Activated naive CD4-positive, alpha-beta T cell treated with anti-CD3 and anti-CD28 coated beads for 36 hours (primary cell): ENCODE measurements at places on chromosomes 1 and 21. TPM values are rescaled to one million over a fixed set of nuclear protein-coding genes. Genes with fewer than 3 reads are reported as not detected.

Gene MCOLN3
- 0.30 TPM for total RNA-seq

Gene OPRD1
- total RNA-seq = not detected

Gene MROH9
- total RNA-seq = not detected

Gene CAMSAP2
- total RNA-seq = 3.9 TPM

Gene PHLDA3
- 19.5 TPM for total RNA-seq

Gene TMEM9
- 20.5 TPM for total RNA-seq

Gene MNDA
- not detected for total RNA-seq

Gene KCNT2
- total RNA-seq = not detected

Gene TCHH
- not detected for total RNA-seq

Gene SELL
- total RNA-seq = 362 TPM

Gene AMY1C
- not detected for total RNA-seq

Gene LCE1C
- not detected for total RNA-seq

DNA sequence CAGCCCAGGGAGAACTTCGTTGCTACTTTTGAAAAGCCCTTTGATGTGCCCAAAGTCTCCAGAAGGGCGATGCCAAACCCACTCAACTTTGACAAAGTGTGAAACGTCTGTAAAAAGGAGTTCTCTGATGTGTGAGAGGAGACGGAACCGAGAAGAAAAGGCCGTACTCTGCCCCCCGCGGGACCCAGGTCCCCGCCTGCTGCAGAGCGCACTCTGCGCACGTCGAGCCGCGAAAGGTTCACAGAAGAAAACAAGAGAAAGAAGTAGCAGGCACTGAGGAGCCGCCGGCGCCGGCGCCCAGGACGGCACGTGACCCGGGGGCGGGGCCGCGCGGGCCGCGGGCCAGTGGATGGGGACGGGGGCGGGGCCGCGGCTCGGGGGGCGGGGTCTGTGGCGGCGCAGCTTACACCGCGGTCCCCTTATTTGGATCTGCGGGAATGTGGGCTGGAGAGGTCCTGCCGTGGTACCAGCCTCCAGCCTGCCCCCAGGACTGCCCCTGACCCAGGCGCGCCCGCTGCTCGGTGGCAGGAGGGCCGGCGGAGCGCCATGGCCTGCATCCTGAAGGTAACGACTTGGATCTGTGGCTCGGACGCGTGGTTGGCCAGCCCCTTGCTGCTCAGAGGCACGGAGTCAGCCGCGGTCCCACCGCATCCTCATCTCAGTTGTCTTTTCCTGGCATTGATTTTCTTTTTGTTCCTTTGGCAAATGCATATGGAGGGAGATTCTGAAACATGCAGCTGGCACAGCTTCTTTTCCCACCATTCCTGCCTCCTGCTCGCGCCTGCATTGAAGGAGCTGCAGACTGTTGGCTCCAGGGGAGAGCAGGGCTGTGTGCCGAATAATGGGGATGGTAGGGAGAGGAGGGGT, at the start of gene ST6GALNAC3:
Gene ST6GALNAC3 (plus strand): TSS at position 426 of the 867 bp plus-strand sequence.
- H3K27me3 ChIP-seq = no peaks in the 10 kb centered on the region
- DNase-seq = peak; percentile 78
- no peak within 1 kb of the TSS for H3K27ac ChIP-seq
- H3K4me3 ChIP-seq = peak within 1 kb of the TSS; percentile 83
- H3K4me1 ChIP-seq = peaks cover 25% of the 10 kb centered on the region

- H3K4me3 ChIP-seq = no peak overlapping the region
- H3K27ac ChIP-seq = no peak overlapping the region
- DNase-seq = peak; percentile 33
- no peaks in the 10 kb centered on the region for H3K27me3 ChIP-seq
These were observed 836 bp upstream of the PRCC start for GRCh38 chr1:156766298-156767100.

- no peaks in the 10 kb centered on the region for H3K36me3 ChIP-seq
- H3K27ac ChIP-seq = no peak overlapping the region
- no peaks in the 10 kb centered on the region for H3K4me1 ChIP-seq
- no peak overlapping the region for H3K4me3 ChIP-seq
- H3K27me3 ChIP-seq = no peaks in the 10 kb centered on the region
- DNase-seq = no peak
These were observed 442.4 kb downstream of the LTN1 start for GRCh38 chr21:28550057-28550825.

DNA sequence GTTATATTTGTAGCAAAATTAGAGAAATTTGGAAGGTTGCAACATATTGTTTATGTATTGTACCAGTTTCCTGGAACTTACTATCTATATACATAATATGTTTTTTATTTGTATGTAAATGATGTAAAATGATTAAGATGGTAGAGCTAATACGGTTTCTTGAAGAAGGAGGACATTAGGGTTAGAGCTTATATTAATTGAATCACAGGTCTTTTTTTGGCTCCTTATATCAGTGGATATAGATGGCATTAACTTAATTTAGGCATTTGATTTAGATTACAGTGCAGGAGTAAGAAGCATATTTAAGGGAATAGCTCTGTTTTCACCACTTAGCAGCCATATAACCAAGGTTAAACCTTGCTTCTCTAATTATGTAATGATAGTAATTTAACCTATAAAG, 357.7 kb downstream of the USP25 start:
- DNase-seq = no peak
- no peaks in the 10 kb centered on the region for H3K4me1 ChIP-seq
- H3K27ac ChIP-seq = no peak overlapping the region
- no peaks in the 10 kb centered on the region for H3K27me3 ChIP-seq

- no peak for DNase-seq
- no peaks in the 10 kb centered on the region for H3K36me3 ChIP-seq
- H3K4me1 ChIP-seq = peaks cover 3% of the 10 kb centered on the region
- H3K27me3 ChIP-seq = no peaks in the 10 kb centered on the region
- H3K27ac ChIP-seq = no peak overlapping the region
These were observed 9.9 kb upstream of the ETV3 start for GRCh38 chr1:157147906-157148700.

- DNase-seq = no peak
- H3K27ac ChIP-seq = no peak overlapping the region
- no peaks in the 10 kb centered on the region for H3K4me1 ChIP-seq
- H3K27me3 ChIP-seq = peaks cover 5% of the 10 kb centered on the region
- no peak overlapping the region for H3K4me3 ChIP-seq
- H3K36me3 ChIP-seq = no peaks in the 10 kb centered on the region
These were observed 51.9 kb downstream of the TEX35 start for GRCh38 chr1:178564783-178565180.

- peaks cover 8% of the 10 kb centered on the region for H3K4me1 ChIP-seq
- no peak overlapping the region for H3K4me3 ChIP-seq
- no peak overlapping the region for H3K27ac ChIP-seq
- H3K27me3 ChIP-seq = no peaks in the 10 kb centered on the region
- peaks cover 70% of the 10 kb centered on the region for H3K36me3 ChIP-seq
- no peak for DNase-seq
These were observed 26.7 kb downstream of the CLDN19 start for GRCh38 chr1:42713293-42713692.

GRCh38 chr1:205598841-205599668, 32.8 kb downstream of the ELK4 start:
- H3K4me1 ChIP-seq = peaks cover 42% of the 10 kb centered on the region
- H3K4me3 ChIP-seq = no peak overlapping the region
- H3K27me3 ChIP-seq = no peaks in the 10 kb centered on the region
- peaks cover 21% of the 10 kb centered on the region for H3K36me3 ChIP-seq

DNA sequence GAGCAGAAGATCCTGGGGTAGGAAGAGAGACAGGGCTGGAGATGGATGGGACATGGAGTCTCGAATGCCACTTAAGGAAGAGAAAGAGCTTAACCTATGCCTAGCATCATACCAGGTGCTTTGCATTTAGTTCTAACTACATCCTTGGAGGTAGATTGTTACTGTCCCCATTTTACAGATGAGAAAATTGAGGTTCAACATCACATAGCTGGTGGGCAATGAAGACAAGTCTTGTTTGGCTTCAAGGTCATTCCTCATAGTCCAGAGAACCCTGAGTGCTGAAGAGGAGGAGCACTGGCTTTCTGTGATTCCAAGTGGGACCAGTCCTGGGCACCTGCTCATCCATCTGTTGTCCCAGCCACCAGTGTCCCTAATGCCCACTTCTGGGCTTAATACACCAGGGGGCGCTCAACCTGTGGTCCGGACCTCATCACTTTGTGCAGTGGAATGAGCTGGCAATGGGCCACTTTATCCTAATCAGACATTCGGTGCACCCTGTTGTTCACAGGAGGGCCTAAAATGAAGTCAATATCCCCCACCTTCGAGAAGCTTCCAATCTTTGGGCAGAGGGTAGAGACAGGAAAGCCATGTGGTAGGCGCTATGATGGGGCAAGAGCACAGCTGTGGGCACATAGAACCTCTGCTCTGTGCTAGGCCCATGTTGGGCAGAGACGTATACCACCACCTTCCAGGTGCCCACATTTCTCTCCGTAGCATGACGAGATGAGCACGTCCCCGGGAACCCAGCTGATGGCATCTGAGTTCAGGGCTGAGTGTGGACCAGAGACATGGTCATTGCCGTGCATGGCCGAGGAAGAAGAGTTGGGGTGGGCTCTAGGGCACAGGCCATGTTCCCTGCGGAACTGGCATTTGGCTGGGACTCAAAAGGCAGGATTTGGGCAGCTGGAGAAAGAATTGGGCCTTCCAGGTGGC, 9.2 kb downstream of the RPS6KA1 start:
- H3K4me3 ChIP-seq = no peak overlapping the region
- peaks cover 74% of the 10 kb centered on the region for H3K4me1 ChIP-seq
- no peak overlapping the region for H3K27ac ChIP-seq
- DNase-seq = peak; percentile 70

GRCh38 chr1:83641796-83642443, 357.0 kb downstream of the TTLL7 start:
- no peak overlapping the region for H3K27ac ChIP-seq
- H3K4me1 ChIP-seq = peaks cover 10% of the 10 kb centered on the region
- DNase-seq = no peak
- H3K27me3 ChIP-seq = no peaks in the 10 kb centered on the region
- no peaks in the 10 kb centered on the region for H3K36me3 ChIP-seq

GRCh38 chr21:44567481-44568171, 5.9 kb upstream of the KRTAP10-4 start:
- H3K27ac ChIP-seq = no peak overlapping the region
- no peaks in the 10 kb centered on the region for H3K36me3 ChIP-seq
- no peak for DNase-seq
- no peak overlapping the region for H3K4me3 ChIP-seq
- H3K4me1 ChIP-seq = peaks cover 9% of the 10 kb centered on the region

DNA sequence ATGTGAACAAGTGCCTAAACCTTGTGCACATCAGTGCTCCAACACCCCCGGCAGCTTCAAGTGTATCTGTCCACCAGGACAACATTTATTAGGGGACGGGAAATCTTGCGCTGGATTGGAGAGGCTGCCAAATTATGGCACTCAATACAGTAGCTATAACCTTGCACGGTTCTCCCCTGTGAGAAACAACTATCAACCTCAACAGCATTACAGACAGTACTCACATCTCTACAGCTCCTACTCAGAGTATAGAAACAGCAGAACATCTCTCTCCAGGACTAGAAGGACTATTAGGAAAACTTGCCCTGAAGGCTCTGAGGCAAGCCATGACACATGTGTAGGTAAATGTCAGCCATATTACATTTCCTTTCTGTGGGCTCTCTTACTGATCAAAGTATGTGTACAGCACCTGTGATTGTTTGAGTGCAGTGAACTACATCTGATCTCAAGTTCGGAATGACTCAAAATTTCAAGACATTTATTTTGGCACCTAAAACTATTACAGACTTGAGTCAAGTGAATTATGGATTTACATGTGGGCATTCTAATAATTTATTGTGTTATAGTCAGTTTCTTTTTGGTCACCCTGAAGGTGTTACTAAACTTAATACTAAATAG, 196.5 kb downstream of the TPR start:
- H3K27me3 ChIP-seq = peaks cover 10% of the 10 kb centered on the region
- peaks cover under 1% of the 10 kb centered on the region for H3K4me1 ChIP-seq
- H3K4me3 ChIP-seq = no peak overlapping the region
- H3K36me3 ChIP-seq = no peaks in the 10 kb centered on the region
- no peak overlapping the region for H3K27ac ChIP-seq
- no peak for DNase-seq

DNA sequence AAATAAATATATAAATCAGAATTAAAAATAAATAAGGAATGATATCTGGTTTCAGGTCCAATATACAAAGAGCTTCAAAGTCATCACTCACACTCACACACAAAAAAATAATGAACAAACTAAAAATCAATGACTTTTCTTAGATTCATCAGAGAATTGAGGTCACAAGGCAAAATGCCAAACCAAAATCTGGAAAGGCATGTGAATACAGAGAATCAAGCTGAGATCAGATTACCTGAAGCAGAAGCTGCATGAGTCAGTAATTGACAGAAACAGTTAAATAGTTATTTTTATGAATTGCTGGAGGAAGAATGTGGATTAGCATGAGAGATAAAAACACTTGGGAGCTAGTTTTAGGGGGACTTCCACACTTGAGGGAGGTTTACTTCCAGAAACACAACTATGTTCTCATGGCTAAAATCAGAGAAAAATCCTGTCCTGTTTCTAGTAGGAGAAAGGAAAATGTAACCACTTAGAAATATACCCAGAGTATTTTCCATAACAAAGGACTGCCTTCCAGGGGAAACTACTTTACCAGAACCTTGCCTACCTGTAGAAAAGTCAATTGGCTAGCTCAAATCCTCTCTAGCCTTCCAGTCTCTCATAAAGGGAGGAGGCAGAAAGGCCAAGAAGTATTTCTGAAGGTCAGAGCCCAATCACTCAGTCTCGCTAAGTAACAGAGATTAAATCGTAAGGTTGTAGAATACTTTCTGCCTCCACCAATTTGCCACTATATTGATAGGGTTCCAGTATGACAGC, 536.6 kb upstream of the NR5A2 start:
- DNase-seq = no peak
- H3K4me3 ChIP-seq = no peak overlapping the region
- H3K27me3 ChIP-seq = peaks cover 2% of the 10 kb centered on the region
- no peak overlapping the region for H3K27ac ChIP-seq
- no peaks in the 10 kb centered on the region for H3K36me3 ChIP-seq

- H3K4me3 ChIP-seq = no peak overlapping the region
- DNase-seq = no peak
- H3K36me3 ChIP-seq = no peaks in the 10 kb centered on the region
- peaks cover 12% of the 10 kb centered on the region for H3K4me1 ChIP-seq
- peaks cover 44% of the 10 kb centered on the region for H3K27me3 ChIP-seq
These were observed 66.4 kb upstream of the CASZ1 start for GRCh38 chr1:10862743-10863335.

DNA sequence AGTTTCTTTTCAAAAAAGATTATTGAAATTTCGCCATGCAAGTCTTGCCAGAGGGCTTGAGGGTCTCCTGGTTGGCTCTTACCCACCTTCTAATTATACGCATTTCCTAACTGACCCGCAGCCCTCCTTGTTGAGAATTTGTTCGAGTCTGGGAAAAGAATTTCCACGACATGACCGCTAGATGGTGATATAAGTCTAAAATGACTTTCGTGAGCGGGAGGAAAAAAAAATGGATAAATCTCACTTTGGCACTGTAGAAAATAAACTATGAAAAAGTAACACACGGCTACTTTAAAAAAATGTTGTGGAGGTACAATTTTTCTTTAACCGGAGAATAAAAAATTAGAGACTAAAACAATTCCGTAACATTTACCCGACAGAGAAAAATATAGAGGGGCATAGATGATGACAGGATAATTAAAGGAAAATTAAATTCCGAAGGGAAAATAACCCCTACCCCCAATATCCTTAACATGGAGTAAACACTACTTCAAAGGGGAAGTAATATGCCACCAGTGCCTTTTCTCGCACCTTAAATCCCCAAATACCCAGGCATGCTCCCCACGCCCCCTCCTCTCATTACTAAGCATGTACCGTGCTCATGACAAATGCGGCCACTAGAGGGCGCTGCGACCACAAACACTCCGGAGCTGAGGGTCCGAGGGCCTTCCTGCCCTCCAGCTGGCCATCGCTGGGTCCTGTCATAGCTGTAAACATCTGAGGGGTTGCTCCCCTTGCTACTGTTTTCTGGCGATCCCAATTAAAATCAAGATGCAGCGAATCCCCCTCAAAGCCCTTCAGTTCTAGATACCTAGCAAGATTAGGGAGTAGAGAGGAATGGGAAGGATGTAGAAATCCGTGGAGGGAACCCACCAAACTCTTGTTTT, 266.9 kb downstream of the ASTN1 start:
- H3K36me3 ChIP-seq = no peaks in the 10 kb centered on the region
- peak; percentile 53 for DNase-seq
- H3K27me3 ChIP-seq = peaks cover 12% of the 10 kb centered on the region
- no peak overlapping the region for H3K27ac ChIP-seq
